ENCODE measurements at places on chromosomes 7 and 10.

- DNase-seq = no peak
Observed at GRCh38 chr10:102627291-102627735, 17.0 kb upstream of the TRIM8 start.

DNA sequence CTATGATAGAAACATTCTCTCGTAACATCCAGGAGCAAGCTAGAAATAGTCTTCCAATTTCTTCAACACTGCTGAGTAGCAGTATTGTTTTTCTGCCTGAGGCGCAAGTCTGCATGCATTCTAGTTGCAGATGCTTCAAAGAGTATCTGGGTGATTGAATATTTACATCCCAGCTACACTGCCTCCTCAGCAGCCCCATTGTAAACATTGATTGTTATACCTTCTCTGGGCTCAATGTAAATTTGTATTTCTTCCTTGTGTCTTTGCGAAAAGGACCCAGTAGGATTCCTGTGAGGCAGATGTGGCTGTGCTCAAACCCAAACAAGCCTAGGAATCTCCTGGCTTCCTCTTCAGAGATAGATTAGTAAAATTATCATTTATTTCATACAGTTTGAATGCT, 320.7 kb downstream of the CDC14C start:
- no peak for DNase-seq

- peak; percentile 31 for DNase-seq
Observed at GRCh38 chr7:91288208-91288824, 24.1 kb downstream of the FZD1 start.

- peak; percentile 52 for DNase-seq
Observed at GRCh38 chr10:114801411-114801813, 20.2 kb upstream of the FHIP2A start.

DNA sequence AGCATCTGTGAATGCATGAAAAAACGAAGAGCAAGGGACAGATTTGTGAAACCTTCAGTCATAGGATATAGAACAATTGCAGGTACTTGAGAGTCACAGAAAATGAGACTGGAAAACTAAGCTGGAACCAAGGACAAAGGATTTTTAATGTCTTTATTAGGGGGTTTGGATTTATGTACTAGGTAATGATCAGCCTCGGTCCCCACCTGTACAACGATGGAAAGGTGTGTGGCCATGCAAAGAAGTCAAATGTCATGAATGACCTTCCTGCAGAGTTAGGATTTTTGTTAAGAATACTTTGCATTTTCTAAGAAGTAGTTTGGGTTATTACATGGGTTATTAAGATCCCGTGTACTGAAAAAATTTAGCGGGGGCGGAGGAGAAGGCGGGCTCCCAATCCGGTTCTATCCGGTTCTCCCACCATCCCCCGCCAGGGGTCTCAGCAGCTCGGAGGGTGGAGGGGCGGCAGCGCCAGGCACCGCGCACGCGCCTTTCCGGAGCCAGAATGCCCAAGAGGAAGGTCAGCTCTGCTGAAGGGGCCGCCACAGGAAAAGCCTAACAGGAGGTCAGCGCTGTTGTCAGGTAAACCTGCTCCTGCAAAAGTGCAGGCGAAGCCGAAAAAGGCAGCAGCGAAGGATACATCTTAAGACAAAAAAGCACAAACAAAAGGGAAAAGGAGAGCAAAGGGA, 327.5 kb upstream of the PLXDC2 start:
- no peak for DNase-seq

GRCh38 chr7:127620406-127621233, 2.7 kb upstream of the PAX4 start:
- DNase-seq = no peak

GRCh38 chr10:129852829-129853561, 111.1 kb downstream of the EBF3 start:
- no peak for DNase-seq

DNA sequence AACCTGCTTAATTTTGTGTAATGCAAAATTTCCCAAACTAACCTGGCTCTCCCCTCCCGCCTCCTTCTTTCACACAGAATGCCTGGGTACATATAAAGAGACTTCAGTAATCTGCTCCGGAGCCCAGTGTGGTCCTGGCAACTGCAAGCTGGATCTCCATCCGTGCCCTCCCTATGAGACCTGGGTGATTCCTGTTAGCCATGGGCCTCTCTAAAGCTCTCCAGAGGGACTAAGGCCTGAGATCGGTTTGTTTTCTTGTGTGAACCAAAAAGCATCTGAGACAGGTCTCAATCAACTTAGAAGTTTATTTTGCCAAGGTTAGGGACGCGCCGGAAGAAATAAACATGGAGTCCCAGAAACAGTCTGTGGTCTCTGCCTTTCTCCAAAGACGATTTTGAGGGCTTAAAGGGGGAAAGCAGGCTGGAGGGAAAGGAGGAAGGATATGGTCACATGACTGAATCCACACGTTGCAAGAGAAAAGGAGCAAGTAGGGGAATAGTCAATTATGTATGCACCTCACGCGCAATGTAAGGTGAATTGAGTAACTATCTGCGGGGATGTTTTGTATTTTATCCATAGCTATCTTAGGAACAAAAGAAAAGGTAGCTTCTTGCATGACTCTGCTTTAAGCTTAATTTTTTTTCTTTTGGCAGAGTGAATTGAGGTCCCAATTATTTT, 46.2 kb upstream of the CCDC3 start:
- no peak for DNase-seq

DNA sequence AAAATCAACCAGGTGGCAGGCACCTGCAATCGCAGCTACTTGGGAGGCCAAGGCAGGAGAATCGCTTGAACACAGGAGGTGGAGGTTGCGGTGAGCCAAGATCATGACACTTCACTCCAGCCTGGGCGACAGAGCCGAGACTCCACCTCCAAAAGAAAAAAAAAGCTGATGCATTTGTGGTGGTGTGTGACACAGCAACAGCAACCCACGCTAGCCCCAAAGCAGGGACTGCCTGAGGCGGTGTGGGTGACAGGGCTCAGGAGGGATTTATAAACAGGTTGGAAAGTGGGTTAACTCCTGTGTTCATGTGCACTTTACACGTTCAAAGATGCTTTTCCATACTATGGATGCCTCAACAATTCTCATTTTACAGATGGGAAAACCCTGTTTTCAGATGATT, 395.9 kb upstream of the PODXL start:
- DNase-seq = no peak

DNA sequence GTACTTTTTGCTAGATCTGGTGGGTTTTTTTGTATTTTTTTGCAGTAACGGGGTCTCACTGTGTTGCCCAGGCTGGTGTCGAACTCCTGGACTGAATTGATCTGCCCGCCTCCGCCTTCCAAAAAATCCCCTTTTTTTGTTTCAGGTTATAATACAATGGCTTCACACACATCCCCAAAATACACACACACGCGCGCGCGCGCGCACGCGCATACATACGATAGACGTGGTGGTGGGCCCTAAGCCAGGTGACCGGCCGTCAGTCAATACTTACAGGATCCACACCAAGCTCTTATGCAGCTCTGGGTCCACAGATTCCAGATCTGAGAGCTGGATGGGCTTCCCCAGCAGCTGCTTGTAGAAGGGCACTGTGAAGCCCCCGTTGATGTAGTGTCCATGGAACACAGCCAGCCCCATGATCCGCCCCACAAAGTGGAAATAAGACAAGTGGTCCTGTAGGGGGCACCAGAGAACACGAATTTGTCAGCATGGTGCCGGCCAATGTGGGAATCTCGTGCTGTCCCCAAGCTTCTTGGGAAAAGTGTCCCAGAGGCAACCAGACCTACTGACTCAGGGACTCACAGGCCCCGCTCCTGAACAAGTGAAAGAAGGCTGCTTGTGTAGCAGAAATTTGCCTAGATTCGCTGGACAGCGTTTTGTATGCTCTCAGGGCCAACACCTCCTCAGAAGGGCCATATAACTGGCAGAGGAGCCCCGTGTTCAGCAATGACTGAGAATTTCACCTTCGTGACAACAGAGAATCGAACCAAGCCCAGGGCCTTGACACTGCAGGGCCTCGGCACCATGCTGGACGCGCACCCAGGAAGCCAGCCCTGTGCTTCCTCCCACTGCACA, 103.6 kb downstream of the SMURF1 start:
- DNase-seq = peak; percentile 70

DNA sequence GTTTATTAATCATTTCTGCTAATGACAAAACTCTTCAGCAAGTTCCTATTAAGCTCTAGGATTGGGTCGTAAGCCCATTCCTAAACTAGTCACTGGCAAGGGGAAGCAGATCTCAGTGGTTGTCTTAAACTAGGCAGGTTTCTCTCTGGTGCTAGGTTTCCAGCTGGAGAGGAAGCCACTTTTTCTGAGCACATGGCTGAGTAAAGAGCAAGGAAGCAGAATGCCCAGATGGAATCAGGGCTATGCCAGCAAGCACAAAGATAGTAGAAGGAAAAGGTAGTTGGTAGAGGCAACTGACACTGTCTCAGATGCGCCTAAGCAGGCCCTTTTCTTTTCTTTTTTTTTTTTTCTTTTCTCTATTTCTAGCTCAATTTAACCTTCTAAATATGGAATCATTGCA, 224.9 kb downstream of the EXOC4 start:
- no peak for DNase-seq

DNA sequence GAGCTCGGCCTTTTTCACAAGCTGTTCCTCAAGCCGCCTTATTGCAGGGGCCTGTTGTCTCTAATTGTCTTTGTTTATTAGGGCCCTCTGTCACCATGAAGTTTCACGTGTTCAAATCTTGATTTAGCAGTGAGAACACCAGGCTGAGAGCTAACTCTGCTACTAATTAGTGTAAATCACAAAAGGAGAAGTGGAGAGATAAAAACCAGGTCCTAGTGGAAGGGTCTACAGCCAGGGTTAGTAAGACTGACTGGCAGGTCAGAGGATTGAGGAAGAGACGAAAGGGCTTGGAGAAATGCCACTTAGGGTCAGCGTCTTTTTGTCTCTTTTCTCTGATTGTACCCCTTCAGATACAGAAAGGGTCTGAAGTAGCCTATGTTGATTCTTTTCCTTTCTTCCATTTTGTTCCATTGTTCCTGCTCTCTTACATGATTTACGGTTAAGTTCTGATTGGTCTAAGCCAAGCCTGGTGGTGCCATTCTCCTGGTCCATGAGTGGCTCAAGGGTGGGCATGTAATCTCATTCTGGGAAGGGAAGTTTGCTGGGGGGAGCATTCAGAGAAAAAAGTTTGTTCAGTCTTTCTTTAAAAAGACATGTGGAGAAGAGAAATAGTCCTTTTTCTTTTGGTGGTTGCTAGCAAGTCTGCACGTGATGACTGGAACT, 21.3 kb downstream of the SSMEM1 start:
- DNase-seq = no peak

DNA sequence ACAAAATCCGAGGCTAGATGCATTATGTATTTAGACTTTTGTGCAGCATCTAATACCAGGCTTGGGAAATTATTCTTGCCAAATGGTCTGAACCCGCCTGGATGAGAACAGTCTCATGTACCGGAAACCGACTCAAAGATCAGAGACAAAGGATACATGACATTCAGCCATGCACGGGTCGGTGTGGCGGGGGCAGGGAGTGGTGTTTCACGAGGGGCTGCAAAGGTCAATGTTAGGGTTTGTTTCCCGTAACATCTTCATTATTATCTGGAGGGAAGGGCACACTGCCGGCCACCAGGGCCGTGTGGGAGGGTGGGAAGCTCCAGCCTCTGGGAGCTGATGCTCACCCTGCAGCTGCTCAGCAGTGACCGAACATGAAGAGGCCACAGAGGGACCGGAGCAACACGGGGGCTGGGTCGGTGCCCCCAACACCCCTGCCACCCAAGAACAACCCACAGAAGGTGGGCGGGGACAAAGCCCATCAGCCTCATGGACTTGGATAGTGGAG, 23.1 kb downstream of the CNPY1 start:
- no peak for DNase-seq

DNA sequence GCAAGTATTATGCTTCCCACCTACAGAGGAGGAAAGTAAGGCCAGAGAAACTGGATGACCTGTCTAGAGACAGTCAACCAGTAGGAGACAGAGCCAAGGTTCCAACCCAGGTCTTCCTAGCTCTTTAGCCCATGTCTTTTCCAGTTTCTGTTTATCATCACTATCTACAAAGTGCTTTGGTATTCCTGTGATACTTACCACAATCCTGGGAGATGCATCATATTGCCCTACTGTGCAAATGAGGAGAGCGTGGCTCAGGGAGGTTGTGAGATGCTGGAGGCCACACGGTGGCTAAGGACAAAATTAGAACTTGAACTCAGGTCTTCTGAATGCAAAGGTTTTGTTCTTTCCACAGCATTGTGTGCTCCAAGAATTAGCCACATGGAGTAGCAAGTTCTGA, 11.2 kb upstream of the PLEKHA1 start:
- no peak for DNase-seq

DNA sequence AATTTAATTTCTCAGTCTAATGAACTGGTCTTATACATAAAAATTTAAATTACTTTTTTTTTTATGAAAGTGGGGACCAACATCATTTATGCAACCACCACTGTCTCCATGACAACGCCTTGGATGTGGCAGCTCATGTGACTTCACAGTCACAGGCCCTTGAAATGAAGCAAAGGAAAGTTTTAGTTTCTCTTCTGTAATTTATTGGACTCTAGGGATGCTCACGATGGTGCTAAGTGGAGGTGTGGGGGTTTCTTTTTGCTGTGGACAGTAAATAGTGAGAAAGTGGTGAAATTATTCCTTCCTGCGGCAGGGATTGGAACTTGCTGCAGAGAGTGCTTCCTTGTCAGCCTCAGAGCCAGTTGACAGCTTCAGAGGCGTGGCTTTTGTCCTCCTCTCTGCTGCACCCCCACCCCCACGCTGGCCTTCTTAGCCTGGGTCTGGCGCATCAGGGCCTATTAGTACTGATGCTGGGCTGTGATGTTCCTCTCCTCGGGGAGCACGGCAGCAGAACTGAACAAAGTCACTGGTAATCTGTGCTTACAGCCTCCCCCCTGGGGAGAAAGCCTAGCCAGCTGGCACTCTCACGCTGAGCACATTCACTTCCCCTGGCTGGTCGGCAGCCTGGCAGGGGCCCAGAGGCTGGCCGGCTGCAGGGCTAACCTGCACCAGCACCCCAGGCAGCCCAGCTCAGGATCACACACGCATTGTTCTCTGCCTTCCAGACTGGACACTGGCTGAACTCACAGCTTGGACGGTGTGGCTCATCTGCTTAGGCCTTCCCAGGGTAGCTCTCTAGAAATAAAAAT, 517.5 kb upstream of the GALNT17 start:
- no peak for DNase-seq

DNA sequence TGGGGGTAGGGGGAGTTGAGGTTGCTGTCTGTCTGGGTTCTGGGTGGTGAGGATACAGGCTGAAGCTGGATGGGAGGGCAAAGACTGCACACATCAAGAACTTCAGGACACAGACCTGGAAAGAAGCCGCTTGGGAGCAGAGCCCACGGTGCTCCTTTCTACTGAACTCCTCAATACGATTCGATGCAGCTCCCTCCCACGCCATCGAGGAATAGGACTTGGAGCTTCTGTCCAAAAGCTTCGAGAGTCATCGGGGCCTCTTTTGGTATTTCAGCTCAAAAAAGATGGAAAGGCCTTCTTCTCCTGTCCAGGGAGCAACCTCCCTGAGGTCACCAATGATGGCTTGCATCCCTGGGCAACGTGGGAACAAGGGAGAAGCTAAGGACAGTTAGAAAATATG, 407.1 kb upstream of the MGMT start:
- no peak for DNase-seq

DNA sequence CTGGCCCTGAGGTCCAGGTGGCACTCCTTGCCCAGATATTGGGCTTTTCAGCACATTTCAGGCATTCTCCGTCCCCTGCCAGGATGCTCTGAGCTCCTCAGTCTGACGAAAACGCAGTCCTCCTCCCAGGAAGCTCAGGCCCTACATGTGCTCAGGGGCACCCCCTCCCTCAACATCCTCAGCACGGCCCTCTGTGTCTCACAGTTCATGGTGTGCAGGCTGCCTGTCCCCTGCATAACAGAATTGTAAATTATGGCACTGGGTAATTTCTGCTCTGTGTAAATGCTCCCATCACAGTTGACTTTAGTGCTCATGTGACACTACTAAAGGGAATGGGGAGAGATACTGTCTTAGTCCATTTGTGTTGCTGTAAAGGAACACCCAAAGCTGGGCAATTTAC, 563.8 kb downstream of the DNAJB6 start:
- no peak for DNase-seq

All from activated naive CD4-positive, alpha-beta T cell treated with anti-CD3 and anti-CD28 coated beads, Interleukin-2, amount 10 ng/mL, durations not matched to agents 7 days and 5 days (primary cell).